ENCODE measurements at places on chromosomes 13 and 19.

DNA sequence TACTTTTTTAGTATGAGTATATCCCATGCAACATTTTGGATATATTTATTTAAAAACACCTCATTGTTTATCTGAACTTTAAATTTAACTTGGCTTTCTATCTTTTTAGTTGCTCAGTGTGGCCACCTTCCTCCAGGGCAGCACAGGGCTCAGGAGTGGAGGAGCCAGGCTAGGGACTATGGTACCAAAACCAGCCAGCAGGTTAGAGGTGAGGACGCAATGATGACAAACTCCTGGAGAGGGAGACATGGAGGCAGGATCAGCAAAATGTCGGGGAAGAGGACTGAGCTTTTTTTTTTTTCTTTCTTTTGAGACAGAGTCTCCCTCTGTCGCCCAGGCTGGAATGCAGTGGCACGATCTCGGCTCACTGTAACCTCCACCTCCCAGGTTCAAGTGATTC is 29.6 kb upstream of the CALM3 start:
- no peak overlapping the region for H3K4me3 ChIP-seq
- H3K27ac ChIP-seq = no peak overlapping the region
- H3K36me3 ChIP-seq = no peaks in the 10 kb centered on the region
- peaks cover 14% of the 10 kb centered on the region for H3K4me1 ChIP-seq

GRCh38 chr19:3465552-3465951 is 14.8 kb downstream of the SMIM24 start:
- no peak overlapping the region for H3K27ac ChIP-seq
- DNase-seq = no peak
- no peaks in the 10 kb centered on the region for H3K4me1 ChIP-seq
- H3K4me3 ChIP-seq = no peak overlapping the region
- H3K27me3 ChIP-seq = no peaks in the 10 kb centered on the region

DNA sequence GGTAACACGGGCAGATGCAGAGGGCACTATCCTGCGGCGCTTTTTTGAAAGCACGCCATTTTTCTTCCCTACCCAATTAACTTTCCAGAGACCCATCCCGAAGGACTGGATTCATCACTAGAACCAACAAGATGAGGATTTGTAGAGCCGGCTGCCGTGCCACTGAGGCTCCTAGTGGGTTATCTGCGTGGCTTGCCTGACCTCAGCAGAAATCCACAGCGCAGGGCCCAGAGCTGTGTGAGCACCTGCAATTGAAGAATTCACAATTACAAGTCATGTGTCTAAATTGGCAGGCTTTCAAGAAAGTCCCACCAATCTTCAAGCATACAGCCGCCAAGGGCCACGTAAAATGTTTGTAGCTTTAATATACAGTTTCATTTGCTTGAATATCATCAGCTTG is 75.5 kb downstream of the ALOX5AP start:
- no peaks in the 10 kb centered on the region for H3K36me3 ChIP-seq
- H3K27me3 ChIP-seq = no peaks in the 10 kb centered on the region
- DNase-seq = no peak
- H3K4me3 ChIP-seq = no peak overlapping the region
- H3K4me1 ChIP-seq = peaks cover 9% of the 10 kb centered on the region
- H3K27ac ChIP-seq = no peak overlapping the region

DNA sequence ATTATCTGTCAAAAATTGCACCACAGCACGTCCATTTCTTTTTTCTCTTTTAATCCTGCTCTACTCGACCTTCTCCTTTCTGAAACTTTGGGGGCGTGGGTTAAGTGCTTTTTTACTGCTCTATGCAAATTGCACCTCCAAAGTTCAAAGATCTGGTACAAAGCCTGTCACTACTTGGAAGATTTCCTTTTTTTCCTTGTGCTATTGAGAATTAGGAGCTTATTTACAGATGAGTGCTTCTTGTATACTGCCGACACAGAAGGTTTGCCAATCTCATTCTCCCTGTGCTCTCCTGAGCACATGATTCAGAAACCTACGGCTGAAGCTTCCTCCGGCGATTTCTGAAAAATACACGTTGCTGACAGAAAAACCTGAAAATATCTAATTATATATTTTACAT is 94.8 kb downstream of the TEX29 start:
- H3K27me3 ChIP-seq = peaks cover 10% of the 10 kb centered on the region

GRCh38 chr13:105519771-105520170 is 1015.7 kb downstream of the EFNB2 start:
- no peak for DNase-seq
- H3K4me1 ChIP-seq = no peaks in the 10 kb centered on the region
- no peak overlapping the region for H3K27ac ChIP-seq
- peaks cover 3% of the 10 kb centered on the region for H3K27me3 ChIP-seq
- no peaks in the 10 kb centered on the region for H3K36me3 ChIP-seq

GRCh38 chr19:4600893-4601292 is 38.4 kb upstream of the TNFAIP8L1 start:
- H3K36me3 ChIP-seq = no peaks in the 10 kb centered on the region
- H3K27me3 ChIP-seq = peaks cover 26% of the 10 kb centered on the region
- no peak overlapping the region for H3K27ac ChIP-seq

GRCh38 chr13:74841123-74841522 is 640.8 kb downstream of the TBC1D4 start:
- H3K36me3 ChIP-seq = no peaks in the 10 kb centered on the region
- H3K27me3 ChIP-seq = peaks cover 7% of the 10 kb centered on the region
- no peaks in the 10 kb centered on the region for H3K4me1 ChIP-seq
- DNase-seq = no peak
- H3K4me3 ChIP-seq = no peak overlapping the region
- H3K27ac ChIP-seq = no peak overlapping the region

GRCh38 chr13:92224052-92224821 is 825.8 kb downstream of the GPC5 start:
- no peak overlapping the region for H3K4me3 ChIP-seq
- H3K4me1 ChIP-seq = no peaks in the 10 kb centered on the region
- H3K27me3 ChIP-seq = peaks cover under 1% of the 10 kb centered on the region
- H3K27ac ChIP-seq = no peak overlapping the region
- no peaks in the 10 kb centered on the region for H3K36me3 ChIP-seq

GRCh38 chr13:112246731-112247470 is 129.3 kb upstream of the SPACA7 start:
- DNase-seq = no peak
- H3K27ac ChIP-seq = no peak overlapping the region
- H3K4me1 ChIP-seq = no peaks in the 10 kb centered on the region
- no peaks in the 10 kb centered on the region for H3K36me3 ChIP-seq
- H3K4me3 ChIP-seq = no peak overlapping the region

GRCh38 chr13:54989418-54989817 is 1960.8 kb downstream of the OLFM4 start:
- H3K27ac ChIP-seq = no peak overlapping the region
- H3K4me3 ChIP-seq = no peak overlapping the region
- no peaks in the 10 kb centered on the region for H3K4me1 ChIP-seq
- no peaks in the 10 kb centered on the region for H3K36me3 ChIP-seq
- H3K27me3 ChIP-seq = no peaks in the 10 kb centered on the region

DNA sequence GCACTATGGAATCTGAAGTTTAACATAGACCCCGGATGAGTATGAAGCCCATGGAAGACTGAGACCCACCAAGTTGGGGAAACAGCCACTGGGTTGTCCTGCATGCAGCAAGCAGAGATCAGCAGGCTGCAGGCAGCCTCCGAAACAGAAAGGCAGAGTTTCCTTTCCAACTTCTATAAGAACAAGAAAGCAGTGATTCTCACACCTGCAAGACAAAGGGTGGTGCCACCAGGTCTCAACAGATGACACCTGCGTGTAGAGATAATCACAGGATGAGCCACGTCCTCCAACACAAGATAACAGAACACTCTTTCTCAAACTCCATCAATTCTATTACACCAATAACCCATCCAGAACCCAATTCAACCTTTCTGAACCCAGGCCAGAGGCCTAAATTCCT is 457.9 kb downstream of the FOXO1 start:
- H3K27me3 ChIP-seq = no peaks in the 10 kb centered on the region
- no peaks in the 10 kb centered on the region for H3K36me3 ChIP-seq
- DNase-seq = peak; percentile 59
- peak overlapping the region; percentile 48 for H3K27ac ChIP-seq
- peaks cover 72% of the 10 kb centered on the region for H3K4me1 ChIP-seq
- no peak overlapping the region for H3K4me3 ChIP-seq

- no peaks in the 10 kb centered on the region for H3K4me1 ChIP-seq
- H3K27me3 ChIP-seq = no peaks in the 10 kb centered on the region
- no peak overlapping the region for H3K4me3 ChIP-seq
- H3K36me3 ChIP-seq = no peaks in the 10 kb centered on the region
- no peak for DNase-seq
- no peak overlapping the region for H3K27ac ChIP-seq
These were observed 269.8 kb downstream of the OLFM4 start for GRCh38 chr13:53298396-53298795.

GRCh38 chr13:24684600-24684998 is 4.4 kb downstream of the ATP12A start:
- no peak overlapping the region for H3K4me3 ChIP-seq
- H3K4me1 ChIP-seq = peaks cover 29% of the 10 kb centered on the region
- no peak overlapping the region for H3K27ac ChIP-seq
- H3K27me3 ChIP-seq = peaks cover 38% of the 10 kb centered on the region
- peak; percentile 60 for DNase-seq

DNA sequence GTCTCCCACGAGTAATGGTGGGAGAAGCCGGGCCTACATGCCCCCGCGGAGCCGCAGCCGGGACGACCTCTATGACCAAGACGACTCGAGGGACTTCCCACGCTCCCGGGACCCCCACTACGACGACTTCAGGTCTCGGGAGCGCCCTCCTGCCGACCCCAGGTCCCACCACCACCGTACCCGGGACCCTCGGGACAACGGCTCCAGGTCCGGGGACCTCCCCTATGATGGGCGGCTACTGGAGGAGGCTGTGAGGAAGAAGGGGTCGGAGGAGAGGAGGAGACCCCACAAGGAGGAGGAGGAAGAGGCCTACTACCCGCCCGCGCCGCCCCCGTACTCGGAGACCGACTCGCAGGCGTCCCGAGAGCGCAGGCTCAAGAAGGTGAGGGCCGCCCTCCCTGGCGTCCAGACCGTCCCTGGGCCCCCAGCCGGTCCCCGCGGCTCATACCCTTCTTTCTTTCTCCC is 1.4 kb upstream of the USF2 start:
- peak overlapping the region; percentile 91 for H3K4me3 ChIP-seq
- H3K27me3 ChIP-seq = no peaks in the 10 kb centered on the region
- DNase-seq = peak; percentile 42
- peak overlapping the region; percentile 94 for H3K27ac ChIP-seq

DNA sequence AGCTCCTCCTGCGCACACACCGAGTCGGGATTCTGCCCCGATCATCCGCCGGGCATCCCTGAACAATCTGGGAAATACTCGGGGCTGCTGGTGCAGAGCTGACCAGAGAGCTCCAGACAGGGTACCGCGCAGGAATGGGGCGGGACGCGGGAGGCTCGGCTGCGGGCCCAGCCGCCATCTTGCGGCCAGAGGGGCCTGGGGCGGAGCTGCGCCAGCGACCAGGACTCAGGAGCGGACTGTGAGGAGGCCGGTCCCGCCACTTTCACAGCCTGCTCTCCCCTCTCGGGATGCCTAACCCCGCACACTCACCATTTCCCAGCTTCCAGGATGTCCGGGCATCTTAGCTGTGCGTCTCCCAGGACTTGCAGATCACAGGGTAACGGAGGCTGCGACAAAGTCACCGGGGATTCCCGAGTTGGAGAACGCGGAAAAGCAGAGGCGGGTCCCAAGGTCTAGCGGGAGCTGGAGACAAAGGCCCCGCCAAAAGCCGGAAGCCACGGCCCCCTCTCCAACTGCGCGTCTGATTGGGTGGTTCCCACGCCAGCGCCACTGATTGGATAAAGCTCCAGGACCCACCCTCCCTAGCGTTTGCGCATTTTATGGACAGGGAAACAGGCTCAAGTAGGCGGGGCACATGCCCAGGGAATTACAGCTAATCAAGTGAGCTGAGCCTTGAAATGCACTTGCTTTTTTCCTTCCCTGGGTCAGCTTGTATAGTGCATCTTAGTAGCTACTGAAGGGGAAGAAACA is 15.8 kb upstream of the ZNF43 start:
- DNase-seq = peak; percentile 97
- H3K36me3 ChIP-seq = peaks cover 25% of the 10 kb centered on the region
- H3K4me1 ChIP-seq = peaks cover 31% of the 10 kb centered on the region
- peak overlapping the region; percentile 91 for H3K27ac ChIP-seq
- H3K4me3 ChIP-seq = peak overlapping the region; percentile 88

DNA sequence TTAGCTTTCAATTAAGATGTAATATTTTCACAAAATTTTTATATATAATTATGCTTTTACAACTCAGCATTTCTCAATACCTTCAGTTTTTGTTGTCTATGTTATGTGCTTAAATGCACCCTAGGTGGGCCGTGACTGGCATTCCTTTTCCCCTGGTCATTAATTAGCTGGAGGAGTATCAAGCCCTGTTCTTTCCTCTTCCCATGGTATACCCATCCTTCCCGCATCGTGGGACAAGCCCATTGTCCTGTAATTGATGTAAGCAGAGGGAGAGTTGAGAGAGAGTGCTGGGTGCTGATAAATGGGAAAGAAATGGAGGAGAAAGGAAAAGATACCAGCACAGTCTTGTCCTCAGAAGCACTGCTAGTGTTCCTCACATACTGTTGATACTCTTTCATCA is 591.7 kb downstream of the GPC6 start:
- H3K27me3 ChIP-seq = peaks cover 8% of the 10 kb centered on the region
- no peaks in the 10 kb centered on the region for H3K36me3 ChIP-seq
- no peak overlapping the region for H3K27ac ChIP-seq
- DNase-seq = no peak

DNA sequence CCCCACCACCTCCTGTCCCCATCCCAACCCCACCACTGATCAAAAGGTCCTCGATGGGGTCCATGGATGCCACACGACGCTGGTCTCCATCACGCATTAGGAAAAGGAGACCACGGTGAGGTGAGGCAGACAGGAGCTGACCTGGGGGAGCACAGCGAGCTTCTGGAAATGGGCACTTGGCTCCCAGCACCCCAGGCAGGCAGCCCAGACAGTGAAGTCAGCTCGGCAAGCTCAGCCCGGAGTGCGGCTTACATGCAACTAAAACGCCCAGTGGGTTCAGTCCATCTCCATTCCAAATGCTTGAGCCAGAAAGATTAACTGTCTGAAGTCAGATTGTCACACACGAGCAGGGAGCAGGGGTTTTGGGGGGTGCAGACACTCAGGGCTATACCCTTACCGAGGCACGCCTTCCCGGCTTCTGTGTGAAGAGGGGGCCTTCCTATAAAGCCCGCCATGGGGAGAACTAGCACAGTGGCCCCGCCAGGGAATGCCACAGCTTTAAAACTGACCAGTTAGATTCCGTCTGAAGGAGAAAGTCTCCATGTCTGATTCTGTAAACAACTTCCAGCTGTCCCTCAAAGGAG is 79.4 kb downstream of the SPACA7 start:
- H3K27ac ChIP-seq = no peak overlapping the region
- DNase-seq = no peak

- H3K4me3 ChIP-seq = no peak overlapping the region
- H3K27me3 ChIP-seq = no peaks in the 10 kb centered on the region
- no peak overlapping the region for H3K27ac ChIP-seq
- H3K36me3 ChIP-seq = no peaks in the 10 kb centered on the region
These were observed 665.7 kb upstream of the SLC10A2 start for GRCh38 chr13:103731959-103732358.

GRCh38 chr19:52665027-52665426 is 26.9 kb upstream of the ZNF83 start:
- no peak overlapping the region for H3K4me3 ChIP-seq
- H3K36me3 ChIP-seq = peaks cover 68% of the 10 kb centered on the region
- H3K27me3 ChIP-seq = no peaks in the 10 kb centered on the region
- H3K4me1 ChIP-seq = peaks cover 2% of the 10 kb centered on the region

GRCh38 chr19:1248786-1249297 is 459 bp downstream of the MIDN start:
- H3K27ac ChIP-seq = peak overlapping the region; percentile 78
- H3K27me3 ChIP-seq = no peaks in the 10 kb centered on the region
- peaks cover 17% of the 10 kb centered on the region for H3K36me3 ChIP-seq
- no peak for DNase-seq
- H3K4me1 ChIP-seq = peaks cover 11% of the 10 kb centered on the region

All from activated naive CD4-positive, alpha-beta T cell treated with anti-CD3 and anti-CD28 coated beads for 36 hours (primary cell).